KBM-7 (cell line): ENCODE measurements at places on chromosomes 5 and 9.
A peak's percentile ranks its signal among the peaks of the same experiment; 100 is the strongest.

- no peak for DNase-seq
Measured at GRCh38 chr5:8216921-8217320, 348.0 kb downstream of the MTRR start.

DNA sequence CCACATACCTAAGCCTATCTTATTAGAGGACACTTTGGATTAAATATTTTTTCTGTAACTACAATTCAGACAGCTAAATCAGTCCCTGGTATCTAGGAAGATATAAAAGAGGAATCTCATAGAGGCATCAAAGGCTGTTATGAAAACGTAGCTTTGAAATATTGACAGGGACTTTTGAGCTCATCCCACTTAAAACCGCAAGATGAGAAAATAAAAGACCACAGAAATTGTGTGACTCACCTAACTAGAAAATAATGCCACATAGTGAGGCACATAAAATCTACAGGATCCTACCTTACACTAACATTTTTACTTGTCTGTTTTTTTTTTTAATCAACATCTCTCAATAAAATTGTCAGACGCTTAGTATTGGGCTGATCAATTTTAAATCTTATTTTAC, 686.5 kb upstream of the COX7C start:
- no peak for DNase-seq

GRCh38 chr9:129867136-129868022, 32.1 kb downstream of the USP20 start:
- peak; percentile 8 for DNase-seq

GRCh38 chr5:1999794-2000193, 117.1 kb upstream of the IRX4 start:
- DNase-seq = no peak

DNA sequence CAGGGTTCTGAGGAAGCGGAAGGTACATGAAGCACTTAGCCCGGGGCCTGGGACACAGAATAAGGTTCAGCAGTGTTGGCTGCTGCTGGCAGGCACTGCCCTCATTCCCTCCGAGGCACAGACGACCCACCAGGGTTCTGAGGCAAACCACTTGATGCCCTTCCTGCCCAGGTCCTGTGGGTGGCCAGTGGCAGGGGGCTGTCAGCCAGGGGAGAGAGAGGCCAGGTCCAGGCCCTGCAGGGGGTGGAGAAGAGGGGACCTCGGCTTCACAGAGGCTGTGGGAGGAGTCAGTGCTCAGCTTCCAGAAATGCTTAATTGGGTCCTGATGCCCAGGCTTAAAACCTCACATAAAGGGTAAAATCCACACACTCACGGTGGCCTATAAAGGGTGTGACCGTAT, 4.4 kb upstream of the ZDHHC12 start:
- no peak for DNase-seq

DNA sequence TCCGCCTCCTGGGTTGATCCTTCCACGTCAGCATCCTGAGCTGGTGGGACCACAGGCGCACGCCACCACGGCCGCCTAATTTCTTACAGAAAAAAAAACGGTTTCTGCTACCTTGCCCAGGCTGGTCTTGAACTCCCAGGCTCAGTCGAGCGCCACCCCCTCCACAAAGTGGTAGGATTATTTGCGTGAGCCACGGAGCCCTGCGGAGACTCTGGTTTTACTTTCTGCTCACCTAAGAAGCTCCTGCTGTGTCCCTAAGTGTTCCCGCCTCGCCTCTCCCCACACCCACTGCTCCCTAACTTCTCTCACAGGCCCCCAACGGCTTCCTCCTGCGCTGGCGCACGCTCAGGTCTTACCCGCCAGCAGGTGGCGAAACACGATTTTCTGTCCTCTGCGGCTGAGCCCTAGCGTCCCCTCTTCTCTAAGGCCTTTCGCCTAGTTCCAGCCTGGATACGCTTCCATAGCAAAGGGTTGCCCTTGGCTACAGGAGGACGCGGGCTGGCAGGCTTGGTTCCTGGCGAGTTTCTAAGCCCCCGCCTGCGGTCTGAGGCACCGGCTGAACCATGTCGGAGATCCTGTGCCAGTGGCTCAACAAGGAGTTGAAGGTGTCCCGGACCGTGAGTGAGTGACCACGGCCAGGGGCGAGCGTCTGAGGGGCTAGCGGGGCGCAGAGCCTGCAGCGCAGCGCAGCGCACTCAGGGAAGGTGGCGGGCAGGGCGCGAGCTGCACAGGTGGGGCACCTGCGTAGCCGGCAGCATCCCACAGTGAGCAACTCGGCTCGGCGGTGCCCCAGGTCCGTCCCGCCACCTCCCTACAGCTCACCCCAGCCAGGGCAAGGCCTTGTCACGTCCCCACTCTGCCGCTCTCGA, at the start of gene SPEF2:
TSS of gene SPEF2 (plus strand) at position 429 of the 869 bp plus-strand sequence. CDS start at position 564, 135 bp downstream.
- DNase-seq = peak; percentile 95

DNA sequence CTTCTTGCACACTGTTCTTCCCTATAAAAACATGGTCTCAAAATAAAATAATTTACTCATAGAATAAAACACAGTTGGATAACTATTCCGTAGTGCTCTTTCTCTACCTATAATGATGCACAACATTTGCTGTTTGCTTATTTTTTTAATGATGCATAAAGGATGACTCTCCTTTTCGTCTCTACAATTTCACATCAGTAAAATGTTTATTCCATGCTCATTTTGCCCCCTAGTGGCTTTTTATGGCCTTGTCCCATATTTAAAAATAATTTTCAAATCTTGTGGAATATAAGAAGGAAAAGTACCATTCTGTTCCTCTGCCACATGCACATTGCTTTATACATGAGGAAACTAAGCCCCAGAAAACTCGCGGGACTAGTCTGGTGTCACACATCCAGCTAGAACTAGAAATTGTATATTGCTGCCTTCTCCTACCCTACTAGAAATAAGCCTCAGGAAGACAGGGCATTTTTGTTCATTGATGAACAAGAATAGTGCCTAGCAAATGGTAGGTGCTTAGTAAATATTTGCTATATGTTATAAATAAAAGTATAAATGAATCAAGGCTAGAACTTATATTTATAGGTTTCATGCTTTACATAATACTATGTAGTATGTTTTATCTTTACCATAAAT, 12.7 kb downstream of the KCTD16 start:
- peak; percentile 39 for DNase-seq

GRCh38 chr5:150057052-150057451, 29.3 kb downstream of the CSF1R start:
- DNase-seq = no peak
